CD14-positive monocyte (primary cell): ENCODE measurements at places on chromosomes 12 and 14.

- DNase-seq, result no peak
These were observed 60.7 kb downstream of the ZFC3H1 start for GRCh38 chr12:71602761-71603577.

- DNase-seq, result peak; percentile 39
These were observed 906 bp downstream of the MARK3 start for GRCh38 chr14:103385929-103386712.

DNA sequence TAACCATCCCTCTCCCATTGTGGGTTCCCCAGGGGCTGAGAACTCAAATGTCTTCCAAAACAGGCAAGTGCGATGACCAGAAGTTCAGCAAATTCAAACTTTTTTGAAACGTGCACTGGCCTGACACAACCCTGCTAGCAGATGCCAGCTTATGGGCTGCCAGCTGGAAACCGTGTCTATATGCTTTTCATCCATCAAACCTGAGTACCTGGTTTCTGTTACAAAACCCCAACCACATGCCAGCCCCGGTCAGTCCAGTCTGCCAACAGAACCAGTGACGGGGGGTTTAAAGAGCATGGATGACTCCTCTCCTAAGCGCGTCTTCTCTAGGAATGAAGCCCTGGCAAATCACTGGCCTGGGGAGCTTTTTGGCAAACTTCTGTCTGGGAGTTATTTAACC, 189.7 kb downstream of the TTC7B start:
- DNase-seq, result no peak

DNA sequence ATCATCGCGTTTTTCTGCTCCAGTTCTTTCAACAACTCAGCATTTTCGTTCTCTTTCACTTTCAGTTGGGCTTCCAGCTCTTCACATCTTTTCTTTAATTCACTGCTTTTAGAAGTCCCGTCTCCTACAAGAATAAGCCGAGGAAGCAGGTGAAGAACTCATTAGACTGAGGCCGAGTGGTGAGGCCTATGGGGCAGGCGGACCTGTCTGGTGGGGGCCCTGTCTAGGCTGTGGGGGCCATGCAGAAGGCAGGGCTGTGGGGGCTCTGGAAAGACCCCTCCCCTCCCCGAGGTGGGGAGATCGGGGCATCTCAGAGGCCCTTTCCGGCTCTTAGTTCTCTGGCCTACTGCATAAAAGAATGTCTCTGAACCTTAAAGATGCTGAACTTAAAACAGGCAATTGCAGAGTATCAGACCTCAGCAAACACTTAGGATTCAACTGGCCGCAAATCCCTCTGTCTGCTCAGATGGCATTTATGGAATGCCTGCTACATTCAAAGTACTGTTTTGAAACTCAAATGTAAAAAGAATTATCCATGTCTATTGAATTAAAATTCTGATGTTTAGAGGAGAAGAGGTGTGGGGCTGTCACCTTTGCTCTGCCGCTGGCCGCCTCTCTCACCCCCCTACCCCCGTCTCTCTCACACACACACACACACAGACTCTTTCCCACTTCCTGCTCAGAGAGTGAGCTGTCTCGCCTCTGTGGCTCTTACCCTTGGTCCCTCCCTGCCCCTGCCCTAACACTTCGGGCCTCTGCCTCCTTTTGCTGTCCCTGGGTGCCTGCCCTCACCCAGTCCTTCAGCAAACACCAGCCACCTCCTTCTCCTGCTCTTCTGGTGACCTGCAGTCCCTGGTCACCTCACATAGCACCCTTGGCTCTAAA, 34.7 kb downstream of the CCDC92 start:
- no peak for DNase-seq

DNA sequence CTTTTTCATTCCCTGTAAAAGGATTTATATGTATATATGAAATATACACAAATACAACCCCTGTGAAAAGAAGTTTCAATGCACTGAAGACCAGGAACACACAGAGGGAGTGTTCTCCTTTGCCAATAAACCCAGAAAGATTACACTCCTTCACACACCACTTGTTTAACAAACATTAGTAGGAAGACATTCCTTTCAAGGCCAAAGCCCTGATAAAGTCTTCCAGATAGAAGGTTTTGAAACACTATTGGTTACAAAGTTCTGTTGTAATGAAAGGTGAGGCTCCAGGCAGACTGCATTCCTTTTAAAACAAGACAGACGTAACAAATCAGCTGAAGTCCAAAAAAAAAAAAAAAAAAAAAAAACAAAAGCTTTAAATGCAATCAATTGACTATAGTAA, 81.0 kb downstream of the PTPN21 start:
- DNase-seq, result no peak

DNA sequence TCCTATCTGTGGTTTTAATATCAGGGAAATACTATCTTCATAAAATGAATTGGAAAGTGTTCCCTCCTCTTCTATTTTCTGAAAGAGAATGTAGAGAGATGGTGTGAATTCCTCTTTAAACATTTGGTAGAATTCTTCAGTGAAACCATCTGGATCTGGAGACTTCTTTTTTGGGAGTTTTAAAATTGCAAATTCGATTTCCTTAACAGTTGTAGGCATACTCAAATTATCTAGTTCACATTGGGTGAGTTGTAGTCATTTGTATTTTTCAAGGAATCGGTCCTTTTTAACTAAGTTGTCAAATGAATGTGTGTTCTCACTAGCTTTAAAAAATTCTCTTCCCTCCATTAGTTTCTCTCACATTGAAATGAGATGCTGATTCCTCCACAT, 75.4 kb upstream of the CHST11 start:
- no peak for DNase-seq

DNA sequence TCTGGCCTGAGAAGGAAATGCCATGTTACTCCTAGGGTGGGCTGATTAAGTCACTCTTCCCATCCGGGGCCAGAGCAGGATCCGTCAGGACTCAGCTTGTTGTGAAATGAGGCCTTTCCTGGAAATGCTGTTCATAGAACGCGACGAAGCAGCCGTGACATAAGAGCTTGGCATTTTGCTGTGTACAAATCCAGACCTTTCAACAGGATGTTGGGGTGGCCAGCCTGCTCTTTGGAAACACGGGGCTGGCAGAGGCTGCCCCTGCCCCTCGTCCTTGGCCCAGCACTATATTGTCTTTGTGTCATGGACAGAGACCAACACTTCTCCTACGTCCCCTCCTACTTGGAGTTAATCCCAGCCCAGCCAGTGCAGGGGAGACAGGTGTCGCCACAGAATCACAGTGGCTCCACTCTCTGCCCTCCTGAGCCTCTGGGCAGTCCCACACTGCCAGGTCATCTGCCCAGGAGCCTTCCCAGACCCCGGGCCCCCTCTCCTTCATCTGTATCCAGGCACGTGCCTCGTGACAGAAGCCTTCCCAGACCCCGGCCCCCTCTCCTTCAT, 18.6 kb upstream of the EIF5 start:
- no peak for DNase-seq

DNA sequence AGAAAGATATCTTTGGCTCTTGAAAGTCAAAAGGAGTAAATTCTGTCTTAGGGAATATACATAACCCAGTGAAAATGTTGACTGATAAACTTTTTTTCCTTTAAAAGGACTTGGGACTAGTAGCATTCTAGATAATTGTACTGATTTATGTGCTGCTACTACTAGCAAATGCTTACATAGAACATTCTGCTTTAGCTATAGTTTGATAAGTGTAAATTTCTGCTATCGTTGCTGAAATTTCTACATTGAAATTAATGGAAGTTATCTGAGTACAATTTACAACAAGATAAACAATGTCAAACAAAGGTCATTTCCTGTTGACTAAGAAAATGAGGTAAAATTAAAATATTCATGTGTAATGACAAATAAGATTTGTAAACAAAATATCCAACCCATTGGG, 48.3 kb upstream of the CNTN1 start:
- no peak for DNase-seq

GRCh38 chr12:49342914-49343731, 3.6 kb upstream of the DNAJC22 start:
- DNase-seq, result peak; percentile 67

DNA sequence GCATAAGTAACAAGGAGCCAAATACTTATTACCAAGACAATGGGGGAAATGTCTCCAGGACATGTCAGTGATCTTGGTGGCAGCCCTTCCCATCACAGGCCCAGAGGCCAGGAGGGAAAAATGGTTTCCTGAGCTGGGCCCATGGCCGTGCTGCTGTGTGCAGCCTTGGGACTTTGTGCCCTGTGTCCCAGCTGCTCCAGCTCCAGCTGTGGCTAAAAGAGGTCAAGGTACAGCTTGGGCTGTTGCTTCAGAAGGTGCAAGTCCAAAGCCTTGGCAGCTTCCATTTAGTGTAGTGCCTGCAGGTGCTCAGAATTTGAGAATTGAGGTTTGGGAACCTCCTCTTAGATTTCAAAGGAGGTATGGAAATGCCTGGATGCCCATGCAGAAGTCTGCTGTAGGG, 212.3 kb upstream of the DCN start:
- DNase-seq, result no peak

DNA sequence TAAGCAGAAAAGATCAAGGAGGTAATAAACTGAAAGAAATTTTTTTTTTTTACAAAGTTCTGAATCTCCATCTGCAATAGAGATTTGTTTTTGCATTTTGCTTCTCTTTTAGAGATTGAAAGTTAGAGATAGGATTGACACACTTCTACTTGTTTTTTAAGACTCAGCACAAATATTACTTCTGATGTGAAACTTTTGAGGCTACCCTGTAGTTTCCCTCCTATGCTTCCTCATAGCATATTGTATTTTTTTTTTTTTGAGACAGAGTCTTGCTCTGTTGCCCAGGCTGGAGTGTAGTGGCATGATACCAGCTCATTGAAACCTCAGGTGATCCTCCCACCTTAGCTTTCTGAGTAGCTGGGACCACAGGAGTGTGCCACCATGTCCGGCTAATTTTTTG, 32.1 kb upstream of the SGPP1 start:
- no peak for DNase-seq
